Astrocyte of the spinal cord (primary cell): ENCODE measurements at places on chromosomes 6 and 20.

DNA sequence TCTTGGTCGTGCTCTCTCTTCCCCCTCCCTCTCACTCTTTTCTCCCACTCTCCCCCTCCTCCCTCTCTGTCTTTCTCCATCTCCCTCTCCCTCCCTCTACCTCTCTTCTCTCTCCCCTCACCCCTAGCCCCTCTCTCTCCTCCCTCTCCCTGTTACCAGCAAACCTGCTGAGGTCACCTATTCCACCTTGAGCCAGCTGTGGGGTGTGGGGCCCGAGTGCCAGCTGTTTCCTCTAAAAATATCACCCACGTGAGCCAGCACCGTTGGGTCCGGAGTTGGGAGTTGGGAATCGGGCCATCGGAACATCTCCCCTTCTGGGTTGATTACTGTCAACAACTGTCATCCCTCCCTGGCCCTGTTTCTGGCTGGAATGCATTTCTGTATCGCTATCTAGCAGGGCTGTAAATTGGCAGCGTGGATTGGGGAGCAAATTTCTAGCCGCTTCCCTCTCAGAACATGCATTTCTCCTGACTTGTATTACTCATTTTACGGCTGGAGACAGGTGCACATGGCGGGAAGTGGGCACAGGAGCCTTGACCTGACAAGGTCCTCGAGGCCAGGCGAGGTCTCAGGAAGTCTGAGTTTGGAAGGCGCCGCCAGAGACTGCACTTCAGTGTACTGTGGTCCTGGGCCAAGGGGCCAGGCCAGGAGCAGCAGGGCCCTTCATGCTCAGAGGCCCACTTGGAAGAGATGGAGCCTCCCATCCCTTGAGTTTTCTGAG lies 165.3 kb downstream of the CDH4 start:
- no peak for DNase-seq

- DNase-seq, result no peak
Observed at GRCh38 chr6:30542404-30542725, 13.9 kb downstream of the GNL1 start.

- DNase-seq, result no peak
Observed at GRCh38 chr20:19996917-19997316, 20.2 kb upstream of the NAA20 start.

DNA sequence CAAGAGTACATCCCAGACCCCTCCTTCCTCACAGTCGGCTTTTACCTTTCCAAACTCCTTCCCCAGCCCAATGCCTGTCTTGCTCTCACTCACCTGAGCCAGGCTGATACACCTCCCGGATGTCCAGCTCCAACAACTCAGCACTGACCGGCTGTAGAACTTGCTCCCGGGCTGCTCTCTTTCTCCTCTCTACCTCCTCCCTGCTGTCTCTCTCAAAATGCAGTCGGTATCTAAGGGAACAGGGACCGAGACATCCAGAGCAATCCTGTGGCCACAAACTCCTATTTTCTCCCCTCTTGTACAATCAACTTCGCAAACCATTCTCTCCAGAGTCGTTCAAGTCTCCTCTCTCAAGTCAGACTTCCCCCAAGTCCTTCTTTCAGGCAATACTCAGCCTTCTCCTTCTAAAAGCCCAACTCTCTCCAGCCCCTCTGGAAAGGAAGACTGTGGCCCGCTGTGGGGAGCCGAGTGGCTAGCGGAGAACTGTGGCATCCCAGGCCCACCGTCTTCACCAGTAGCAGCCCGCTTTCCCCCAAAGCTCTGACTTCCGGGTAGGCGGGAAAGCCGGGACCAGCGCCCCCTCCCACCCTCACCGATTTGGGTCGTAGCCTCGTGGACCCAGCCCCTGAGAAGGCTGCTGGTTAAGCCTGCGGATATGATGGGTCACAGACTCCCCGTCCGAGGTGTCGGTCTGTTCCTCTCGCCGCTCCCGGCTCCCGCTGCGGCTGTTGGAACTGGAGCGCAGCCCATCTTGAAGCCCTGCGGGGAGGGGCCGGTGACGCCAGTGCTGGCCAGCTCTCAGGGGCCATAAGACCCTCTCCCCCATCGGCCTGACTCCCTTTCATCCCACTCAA lies 1.1 kb downstream of the GNL1 start:
- DNase-seq, result peak; percentile 56

GRCh38 chr6:41546475-41546865 lies 289 bp downstream of the FOXP4 start:
- no peak for DNase-seq
